ENCODE measurements at places on chromosomes 12 and 14.
A peak's percentile ranks its signal among the peaks of the same experiment; 100 is the strongest.

- DNase-seq, result no peak
These were observed 8.5 kb upstream of the TSPAN8 start for GRCh38 chr12:71166280-71166679.

DNA sequence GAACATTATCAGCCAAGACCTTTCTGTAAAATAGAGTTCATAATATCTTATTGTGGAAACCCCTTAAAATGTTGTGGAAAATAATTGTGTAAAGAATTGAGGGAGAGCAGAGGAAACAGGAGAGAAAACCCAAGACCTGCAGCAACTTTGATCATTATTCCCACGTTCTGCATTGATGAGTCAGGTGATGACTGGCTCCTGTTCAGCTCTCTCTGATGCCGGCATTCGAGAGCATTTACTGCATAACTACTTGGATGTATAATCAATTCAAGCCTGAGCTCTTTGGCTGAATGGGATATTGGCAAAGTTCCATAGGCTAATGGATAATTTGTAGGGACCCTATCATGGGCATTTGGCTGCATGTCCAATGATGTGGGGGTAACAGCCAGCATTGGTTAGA is 176.3 kb upstream of the ARID2 start:
- no peak for DNase-seq

DNA sequence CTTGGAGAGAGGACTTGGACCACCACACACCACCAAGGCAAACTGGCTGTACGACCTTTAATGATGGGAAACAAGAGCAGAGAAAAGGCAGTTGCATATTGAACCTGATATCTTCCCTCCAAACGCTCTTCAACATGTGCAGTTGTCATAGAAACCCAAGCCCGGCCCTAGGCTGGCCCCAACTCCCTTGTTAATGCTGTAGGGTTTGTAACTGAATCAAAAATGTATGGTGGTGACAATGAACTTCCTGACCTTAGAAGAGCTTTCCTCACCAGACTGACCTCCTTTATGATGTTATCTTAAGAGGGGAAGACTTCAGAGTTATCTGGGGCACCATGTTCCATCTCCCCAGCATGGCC is 12.3 kb downstream of the APOLD1 start:
- DNase-seq, result no peak

DNA sequence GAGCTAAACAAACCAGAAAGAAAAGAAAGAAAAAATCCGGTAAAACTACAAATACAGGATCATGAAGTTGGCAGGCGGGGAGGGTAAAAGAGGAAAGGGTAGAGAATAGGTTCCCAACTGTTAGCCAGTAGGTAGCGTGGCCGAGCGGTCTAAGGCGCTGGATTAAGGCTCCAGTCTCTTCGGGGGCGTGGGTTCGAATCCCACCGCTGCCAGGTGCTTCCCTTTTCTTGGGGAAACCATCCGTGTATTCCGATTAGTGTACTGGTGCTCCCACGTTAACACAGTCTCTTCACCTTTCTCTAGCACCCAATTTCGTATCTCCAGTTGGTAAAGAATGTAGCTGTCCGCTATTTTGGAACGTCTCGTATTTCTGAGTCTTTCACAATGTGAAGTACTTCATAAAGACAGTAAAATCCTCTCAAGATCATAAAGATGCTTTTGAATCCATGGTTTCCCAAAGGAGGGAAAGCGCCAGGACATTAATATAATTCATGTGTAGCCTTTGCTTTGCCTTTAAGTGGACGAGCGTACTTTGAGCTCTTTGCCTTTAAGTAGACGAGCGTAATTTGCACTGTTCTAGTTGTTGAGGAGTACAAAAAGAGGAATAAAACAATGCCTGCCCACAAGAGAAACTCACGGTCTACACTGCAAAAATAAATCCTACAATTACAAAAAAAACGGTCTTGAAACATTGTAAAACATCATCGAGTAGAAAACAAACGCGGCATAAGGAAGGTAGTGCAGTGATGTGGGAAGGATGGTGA is 19.0 kb upstream of the RNASE12 start:
- no peak for DNase-seq

GRCh38 chr12:33330940-33331339 is 108.7 kb downstream of the SYT10 start:
- DNase-seq, result no peak

- no peak for DNase-seq
These were observed 15.4 kb downstream of the DDHD1 start for GRCh38 chr14:53137568-53138203.

DNA sequence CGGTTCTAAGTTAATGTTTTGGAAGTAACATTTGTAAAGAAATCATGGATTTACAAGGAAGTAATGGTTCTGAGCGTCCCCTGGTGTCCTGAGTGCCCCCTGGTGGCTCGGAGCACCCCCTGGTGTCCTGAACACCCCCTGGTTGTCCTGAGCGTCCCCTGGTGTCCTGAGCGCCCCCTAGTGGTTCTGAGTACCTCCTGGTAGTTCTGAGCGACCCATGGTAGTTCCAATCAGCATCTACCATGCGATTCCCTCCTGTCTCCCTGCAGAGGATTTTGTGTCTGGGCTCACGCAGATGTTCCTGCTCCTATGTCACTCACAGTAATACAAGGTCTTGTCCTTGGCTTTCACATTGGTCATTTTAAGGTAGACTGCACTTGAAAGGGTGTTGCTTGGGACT is 1352.9 kb downstream of the TMEM121 start:
- no peak for DNase-seq

DNA sequence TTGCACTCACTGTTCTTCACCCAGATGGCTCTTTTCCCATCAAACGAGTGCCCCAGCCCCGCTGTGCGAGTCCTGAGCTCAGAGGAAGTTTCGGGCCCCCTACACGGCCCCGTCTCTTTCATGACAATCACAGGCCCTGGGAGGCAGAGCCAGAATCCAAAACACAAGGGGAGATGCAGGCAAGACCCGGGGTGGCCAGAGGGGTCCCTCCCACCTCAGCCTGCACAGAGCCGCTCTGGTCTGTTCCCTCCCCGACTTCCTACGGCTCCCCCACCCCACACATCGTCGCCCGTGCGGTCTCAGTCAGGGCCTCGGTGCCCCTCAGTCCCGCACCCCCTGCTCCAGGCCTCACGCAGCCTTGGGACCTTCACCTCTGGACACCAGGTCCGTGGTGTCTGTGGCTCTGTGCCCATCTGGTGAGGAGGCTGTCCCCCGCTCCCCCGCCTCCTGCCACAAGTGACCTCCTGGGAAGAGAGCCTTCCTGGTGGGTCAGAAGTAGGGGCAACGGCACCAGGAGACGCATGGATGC is 8.9 kb downstream of the GPR132 start:
- DNase-seq, result no peak

DNA sequence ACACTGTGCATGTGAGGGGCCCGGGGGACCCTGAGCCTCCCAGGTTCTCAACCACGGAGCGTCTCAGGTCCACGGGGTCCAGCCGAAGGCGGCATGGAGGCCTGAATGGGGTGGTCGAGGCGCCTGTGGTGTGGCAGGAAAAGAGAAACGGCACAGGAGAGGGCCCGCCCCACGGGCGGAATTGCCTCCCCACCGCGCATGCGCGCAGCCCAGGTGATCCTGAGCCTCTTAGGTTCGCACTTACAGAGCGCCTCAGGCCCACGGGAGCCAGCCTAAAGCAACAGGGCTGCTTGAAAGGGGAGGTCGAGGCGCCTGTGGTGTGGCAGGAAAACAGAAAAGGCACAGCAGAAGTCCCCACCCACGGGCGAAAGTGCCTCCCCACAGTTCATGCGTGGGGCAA is 311.0 kb downstream of the ALG10 start:
- DNase-seq, result no peak

DNA sequence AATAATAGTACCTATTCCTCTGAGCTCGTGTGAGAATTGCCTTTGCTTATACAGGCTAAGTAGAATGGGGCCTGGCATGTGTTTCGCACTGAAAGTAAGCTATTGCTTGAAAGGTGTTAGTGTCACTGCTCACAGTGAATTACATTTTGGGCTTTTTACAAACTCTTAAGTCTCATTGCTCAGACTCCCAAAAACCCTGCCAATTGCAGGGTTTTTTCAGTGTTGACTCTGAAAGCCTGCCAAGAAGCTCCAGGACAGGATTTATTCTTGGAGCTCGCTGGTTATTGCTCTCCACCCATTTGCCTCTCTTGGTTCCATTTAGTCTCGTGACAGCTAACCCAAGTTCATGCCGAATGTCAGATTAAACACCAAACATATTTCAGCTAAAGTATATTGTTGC is 39.8 kb downstream of the NOPCHAP1 start:
- peak; percentile 34 for DNase-seq

DNA sequence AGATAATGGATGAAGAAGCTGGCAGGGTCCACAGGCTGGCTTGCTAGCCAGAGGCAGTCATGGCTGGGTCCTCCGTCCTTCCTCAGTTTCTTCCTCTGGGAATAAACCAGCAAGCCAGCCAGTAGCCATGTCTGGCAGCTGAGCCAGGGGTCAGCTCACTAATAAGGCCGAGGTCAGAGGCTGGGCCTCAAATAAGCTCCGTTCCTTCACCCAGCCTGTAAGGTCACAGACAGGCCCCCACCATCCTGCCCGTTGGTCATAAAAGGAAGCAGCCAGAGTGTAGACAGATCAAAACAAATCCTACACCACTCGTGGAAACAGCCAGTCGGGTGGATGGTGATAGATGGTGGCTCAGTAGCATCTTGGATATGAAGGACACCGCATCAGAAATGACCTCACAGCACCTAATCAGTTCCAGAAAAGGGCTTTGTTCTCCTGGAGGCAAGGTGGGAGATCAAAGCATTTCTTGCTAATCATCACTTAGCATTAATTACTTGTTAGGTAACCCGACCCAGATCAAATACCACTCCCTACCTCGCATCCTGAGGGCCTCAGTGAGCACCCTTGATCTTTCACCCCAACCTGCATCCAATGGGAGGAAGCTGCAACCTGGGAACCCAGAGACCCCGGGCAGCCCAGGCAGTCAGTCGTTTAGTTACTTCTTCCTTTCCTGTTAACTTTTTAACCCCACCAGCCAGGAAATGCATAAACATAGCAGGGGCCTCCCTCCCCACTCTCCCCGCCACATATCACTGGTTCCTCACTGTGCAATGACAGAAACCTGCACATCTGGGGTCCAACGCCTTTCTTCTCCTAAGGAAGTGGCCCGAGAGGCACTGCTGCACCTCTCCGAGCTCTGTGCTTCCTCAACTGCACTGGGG is 90.2 kb downstream of the KDM2B start:
- DNase-seq, result no peak

DNA sequence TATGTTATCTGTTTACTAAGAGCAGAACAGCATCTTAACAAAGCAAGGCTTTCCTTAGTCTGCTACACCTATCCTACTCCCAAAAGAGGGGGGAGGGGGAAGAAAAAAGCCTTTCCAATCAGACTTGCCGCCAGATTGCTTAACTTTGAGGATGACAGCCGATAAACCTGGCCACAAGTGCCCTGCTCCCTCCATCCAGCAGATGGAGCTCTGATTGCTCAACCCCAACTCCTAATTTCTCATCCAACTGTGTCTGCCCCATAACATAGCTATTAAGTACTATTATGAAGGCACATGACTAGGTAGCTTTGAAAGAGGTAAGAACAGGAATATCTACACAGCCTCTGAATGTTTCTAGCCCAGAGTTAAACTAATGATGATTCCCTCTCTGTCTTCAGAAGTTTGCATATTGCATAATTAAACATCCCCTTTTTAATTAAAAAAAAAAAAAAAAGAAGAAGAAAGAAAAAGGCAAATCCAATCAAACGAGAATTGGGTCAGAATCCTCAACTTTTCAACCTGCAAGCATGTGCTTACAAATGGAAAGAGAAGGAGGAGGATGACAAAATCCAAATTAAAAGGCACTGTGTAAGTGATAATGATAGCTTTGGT is 247.4 kb downstream of the GALC start:
- no peak for DNase-seq

DNA sequence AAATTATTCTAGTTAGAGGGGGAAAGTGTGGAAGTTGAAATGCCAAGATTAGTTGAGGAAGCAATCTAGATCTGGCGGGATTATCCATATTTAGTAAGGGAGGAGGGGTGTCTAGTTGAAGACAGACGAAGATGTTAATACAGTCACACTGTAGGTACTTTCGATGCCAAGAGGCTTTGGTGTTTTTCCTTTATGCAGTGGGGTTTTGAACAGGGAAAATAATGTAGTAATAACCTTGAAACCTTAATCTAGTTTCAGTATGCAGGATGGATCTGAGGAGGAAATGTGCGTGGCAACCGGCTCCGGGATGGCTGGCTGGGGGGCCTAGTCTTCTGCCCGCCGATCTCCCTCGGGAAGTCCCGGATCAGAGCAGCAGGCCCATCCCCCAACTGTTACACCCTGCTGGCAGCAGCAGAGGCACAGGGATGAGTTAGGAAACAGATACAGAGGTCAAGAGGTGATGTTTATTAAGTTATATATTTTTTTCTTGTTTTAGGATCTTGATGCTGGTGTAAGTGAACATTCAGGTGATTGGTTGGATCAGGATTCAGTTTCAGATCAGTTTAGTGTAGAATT is 27.4 kb downstream of the MDM2 start:
- DNase-seq, result no peak

DNA sequence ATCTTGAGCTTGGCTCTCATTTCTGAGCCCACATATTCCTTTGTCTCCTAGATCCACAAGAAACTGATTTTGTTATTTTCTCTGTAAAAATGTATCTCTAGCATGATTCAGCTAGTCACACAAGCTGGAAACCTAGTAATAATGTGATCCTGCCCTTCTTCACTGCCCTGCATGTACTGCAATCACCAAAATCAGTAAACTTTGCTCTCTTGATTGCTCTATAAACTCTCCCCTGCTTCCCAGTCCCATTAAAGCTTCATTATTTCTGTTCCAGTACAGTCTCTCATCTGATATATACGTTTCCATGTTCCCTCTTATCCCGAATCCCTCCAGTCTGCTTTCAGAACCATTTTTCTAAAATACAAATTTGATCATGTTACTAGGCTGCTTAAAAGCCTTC is 166.5 kb downstream of the MSRB3 start:
- DNase-seq, result no peak

DNA sequence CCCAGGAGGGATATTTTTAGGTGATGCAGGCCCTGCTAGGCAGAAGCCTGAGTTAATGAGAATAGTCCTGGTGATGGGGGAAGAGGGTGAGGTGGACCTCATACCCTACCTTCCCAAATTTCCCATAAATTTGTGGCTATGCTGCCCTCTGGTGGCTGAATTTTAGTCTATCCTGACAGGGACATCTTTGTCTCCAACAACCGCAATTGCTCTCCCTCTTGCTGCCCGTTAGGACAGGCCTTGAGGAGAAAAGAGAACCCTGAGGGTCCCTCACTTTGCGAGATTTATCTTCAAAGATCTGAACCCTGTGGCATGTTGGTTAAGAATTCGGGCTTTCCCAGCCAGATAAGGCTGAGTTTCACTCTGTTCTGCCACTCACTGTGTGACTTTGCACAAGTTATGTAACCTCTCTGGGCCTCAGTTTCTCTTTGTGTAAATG is 9.8 kb upstream of the ZNF385A start:
- no peak for DNase-seq

- DNase-seq, result peak; percentile 21
These were observed 57.9 kb upstream of the PNMA1 start for GRCh38 chr14:73771848-73772638.

- DNase-seq, result no peak
These were observed 11.8 kb downstream of the ADIPOR2 start for GRCh38 chr12:1702713-1703112.

DNA sequence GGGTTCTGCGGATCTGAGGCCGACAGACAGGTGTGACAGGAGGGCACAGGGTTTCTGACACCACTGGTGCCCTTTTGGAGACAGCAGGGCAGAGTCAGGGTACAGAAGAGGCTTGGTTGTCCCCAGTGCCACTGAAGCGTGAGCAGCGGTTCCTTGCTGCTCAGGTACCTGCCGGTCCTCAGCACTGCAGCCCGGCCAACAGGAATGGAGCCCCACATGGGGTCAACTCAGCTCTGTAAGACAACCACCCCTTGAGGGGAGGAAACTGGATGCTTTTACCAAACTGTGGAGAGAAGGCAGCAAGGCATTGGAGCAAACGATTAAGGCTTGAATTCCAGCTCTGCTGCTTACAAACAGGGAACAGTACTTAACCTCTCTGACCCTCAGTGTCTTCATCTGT is 246.4 kb upstream of the NOS1 start:
- DNase-seq, result no peak
